CD4-positive, alpha-beta T cell treated with Interleukin-15 for 1 hour (primary cell): ENCODE measurements at places on chromosomes 7 and 10.

DNA sequence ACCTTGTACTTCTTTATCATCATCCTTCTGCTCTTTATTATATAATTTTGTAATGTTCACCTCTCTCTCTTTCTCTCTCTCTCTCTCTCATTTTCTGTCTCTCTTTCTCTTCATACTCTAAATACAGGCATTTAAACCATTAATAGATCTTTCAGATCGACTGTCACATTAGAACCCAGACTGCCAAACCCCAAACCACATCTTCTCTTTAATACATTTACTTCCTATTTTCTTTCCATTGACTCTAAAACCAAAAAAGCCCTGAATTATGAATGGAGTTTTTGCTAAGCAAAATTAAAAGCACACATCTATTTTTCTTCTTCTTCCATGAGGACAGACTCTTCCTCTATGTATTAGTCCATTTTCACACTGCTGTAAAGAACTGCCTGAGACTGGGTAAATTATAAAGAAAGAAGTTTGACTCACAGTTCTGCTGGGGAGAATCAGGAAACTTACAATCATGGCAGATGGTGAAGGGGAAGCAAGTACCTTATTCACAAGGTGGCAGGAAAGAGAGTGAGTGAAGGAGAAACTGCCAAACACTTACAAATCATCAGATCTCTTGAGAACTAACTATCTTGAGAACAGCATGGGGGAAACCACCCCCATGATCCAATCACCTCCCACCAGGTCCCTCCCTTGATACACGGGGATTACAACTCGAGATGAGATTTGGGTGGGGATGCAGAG, 272.7 kb upstream of the MGMT start:
- DNase-seq = no peak

DNA sequence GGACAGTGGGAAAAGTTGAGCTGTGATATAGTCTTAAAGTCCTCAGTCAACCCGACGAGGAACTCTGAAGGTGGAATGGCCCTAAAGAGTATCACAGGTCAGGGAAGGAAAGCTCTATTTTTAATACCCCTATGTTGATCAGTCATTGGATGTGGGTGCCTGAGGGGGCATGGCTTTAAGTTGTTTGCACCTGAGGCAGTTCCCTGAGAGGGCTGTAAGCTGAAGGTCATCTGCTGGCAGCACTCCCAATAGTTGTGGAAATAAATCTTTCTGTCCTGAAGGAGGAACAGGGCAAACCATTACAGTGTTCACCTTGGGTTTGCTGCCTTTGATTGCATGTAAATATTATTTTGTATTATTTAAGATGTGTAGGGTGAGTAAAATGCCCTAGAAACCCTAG, 17.8 kb upstream of the C1GALT1 start:
- DNase-seq = no peak

DNA sequence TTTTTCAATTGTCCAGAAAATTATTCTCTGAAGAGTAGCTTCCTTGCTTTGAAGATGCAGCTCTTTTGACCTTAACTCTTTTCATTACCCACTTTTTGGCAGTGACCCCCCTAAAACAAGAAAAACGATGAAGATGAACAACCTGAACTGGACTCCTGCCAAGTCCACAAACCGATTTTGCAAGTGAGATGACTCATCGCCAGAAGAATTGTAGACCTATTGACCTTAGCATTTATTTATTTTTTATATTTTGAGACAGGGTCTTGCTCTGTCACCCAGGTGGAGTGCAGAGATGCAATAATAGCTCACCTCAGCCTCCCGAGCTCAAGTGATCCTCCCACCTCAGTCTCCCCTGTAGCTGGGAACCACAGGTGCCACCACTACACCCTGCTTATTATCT, 859.2 kb downstream of the GATA3 start:
- DNase-seq = no peak

DNA sequence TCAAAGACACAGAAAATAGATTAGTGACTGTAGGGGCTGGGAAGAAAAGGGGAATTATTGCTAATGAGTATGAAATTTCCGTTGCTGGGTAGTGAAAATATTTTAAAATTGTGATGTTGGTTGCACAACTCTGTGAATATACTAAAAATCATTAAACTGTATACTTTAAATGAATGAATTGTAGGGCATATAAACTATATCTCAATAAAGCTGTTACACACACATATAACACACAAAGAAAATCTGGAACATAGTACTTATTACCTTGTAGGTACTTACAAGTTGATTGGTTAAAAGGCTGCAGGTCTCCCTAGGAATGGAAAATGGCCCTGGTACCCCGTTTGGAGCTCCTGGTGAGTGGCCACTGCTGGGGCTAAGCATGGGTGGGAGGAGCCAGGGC, 27.1 kb upstream of the VCL start:
- DNase-seq = no peak
